Central memory CD4-positive, alpha-beta T cell (primary cell): ENCODE measurements at places on chromosomes 3 and 15.
A peak's percentile ranks its signal among the peaks of the same experiment; 100 is the strongest.

DNA sequence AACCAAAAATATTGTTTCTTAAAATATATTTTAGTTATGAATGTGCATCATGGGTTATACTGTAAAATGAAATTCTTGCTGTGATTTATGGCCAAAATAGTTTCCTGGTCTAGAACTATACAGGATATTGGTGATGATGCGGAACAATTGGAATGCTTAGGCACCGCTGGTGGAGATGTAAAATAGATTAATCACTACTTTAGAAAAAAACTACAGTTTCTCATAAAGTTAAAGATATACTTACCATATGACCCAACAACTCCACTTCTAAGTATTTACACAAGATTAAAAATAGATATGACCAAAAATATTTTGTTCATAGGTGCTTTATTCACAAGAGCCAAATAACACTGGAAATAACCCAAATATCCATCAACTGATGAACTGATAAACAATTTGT lies 126.7 kb downstream of the TUSC7 start:
- no peak for DNase-seq

DNA sequence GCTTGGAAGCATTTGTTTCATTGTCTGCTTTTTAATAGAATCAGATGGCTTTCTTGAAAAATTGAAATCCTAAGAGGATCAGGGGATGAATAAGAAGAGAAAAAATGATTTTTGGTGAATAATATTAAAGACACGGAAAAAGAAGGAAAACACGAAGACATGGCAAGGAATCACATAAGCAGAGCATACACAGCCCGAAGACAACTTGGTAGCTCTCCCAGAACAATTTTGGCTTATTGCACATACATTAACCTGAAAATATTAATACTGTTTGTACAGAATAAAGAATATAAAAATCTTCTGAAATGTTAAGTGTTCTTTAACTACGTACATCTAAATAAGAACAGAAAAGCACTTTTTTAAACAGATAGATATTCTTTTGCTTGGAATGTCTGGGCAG lies 150.0 kb downstream of the SHOX2 start:
- no peak for DNase-seq

DNA sequence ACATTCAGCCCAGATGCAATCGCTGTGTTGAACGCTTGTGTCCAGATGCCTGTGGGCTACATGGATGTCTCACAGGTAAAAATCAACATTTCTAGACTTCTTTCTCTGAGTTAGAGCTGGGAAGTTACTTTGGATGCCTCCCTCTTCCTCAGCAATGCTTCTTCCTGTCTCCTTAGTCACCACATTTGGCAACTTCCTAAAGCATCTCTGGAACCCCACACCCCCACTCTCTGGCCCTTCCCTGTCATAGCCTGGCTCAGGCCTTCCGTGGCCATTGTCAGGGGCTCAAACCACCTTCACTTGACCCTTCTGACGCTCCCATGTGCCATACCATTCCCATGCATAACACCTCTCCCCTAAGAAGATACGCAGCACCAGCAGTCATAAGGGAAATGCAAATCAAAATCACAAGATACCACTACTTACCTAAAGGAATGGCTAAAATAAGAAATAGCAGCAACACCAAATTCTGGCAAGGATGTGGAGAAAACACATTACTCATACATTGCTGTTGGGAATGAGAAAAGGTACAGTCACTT lies 21.6 kb upstream of the RGMA start:
- DNase-seq = no peak

GRCh38 chr3:107132674-107133073 lies 244.6 kb upstream of the CCDC54 start:
- DNase-seq = no peak

GRCh38 chr3:117631781-117632180 lies 922.2 kb downstream of the TUSC7 start:
- DNase-seq = no peak

GRCh38 chr3:32934150-32934742 lies 17.2 kb upstream of the CCR4 start:
- DNase-seq = no peak

DNA sequence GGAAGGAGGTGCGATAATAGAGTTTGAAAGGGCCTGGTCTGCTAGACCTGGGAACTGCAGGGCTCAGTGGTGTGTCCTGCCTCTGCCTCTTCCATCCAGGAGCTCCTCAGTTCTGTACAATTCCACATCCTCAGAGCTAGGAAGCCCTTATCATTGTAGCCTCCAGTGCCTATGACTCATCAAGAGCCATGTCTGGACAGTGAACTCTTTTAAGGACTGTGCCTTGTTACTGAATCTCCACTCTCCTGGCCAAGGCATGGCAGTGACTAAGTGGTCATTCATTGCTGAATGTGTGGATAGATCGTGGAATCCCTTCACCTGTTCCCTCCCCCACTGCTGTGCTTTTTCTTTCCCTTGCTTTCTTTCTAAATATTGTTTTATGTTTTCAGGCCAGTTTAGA lies 2.9 kb downstream of the TIMP4 start:
- no peak for DNase-seq

DNA sequence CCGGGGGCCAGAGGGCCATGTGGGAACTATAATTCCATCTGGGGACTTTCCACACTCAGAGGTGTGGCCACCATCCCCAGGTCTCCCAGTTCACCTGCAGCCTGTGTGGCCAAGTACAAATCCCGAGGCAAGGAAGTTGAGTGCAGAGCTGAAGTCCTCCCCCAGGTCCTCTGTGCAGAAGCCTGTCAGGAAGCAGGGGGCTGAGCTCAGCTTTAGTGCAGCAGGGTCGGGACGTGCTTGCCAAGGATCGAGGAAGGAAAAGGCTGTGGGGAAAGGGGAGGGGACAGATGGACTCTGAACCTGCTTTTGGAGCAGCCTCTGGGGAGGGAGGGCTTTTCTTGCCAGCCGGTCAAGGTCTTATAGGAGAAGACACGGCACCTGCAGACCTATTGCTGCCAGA lies 67.7 kb downstream of the CHRNA7 start:
- no peak for DNase-seq

DNA sequence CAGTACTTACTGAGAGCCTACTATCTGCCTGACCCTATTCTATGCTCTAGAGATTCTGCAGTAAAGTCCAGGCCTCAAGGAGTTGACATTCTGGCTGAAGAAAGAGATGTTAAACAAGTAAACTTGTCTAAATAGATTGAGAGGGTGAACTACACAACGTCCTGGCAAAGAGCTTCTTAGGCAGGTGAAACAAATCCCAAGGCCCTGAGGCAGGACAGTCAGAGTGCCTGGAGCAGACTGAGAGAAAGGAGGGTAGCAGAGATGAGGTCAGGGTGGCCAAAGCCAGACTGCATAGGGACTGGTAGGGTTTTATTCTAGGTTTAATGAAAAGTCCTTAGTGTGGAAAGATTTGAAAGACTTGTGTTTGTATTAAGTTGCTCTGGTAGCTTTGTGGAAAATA lies 84.5 kb upstream of the ATP11B start:
- no peak for DNase-seq

DNA sequence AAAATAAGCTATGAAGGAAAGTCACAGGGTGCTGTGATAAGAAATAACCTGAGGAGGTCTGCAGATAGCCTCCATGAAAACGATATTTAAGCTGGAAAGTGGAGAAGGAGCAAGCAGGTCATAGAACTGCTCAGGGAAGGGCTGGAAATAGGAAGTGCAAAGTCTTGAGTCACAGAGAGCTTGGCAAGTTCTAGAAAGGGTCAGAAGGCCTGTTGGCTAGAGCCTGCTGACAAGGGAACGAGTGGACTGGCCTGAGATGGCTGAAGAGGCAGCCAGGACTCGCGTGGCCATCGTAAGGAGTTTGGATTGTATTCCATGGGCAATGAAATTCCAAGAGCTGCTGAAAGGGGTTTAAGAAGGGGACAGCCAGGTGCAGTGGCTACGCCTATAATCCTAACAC lies 64.7 kb upstream of the IL12A start:
- no peak for DNase-seq

DNA sequence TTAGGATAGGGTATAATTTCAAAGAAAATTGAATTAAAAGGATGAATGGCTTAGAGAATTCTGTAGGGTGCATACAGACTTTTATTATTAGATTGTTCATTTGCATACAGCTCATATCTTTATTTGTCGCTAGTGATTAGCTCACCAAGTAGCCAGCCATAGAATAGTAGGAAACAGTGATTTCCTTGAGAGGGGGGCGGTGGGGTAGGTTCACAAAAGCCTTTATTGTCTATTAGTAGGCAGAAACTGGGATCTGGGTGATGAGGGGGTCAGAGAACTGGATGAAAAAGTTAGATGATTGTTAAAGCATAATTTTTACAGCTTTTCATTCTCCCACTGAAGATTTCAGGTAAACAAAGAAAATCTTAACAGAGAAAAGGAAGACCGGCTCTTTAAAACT lies 77.6 kb upstream of the RAP2B start:
- no peak for DNase-seq

DNA sequence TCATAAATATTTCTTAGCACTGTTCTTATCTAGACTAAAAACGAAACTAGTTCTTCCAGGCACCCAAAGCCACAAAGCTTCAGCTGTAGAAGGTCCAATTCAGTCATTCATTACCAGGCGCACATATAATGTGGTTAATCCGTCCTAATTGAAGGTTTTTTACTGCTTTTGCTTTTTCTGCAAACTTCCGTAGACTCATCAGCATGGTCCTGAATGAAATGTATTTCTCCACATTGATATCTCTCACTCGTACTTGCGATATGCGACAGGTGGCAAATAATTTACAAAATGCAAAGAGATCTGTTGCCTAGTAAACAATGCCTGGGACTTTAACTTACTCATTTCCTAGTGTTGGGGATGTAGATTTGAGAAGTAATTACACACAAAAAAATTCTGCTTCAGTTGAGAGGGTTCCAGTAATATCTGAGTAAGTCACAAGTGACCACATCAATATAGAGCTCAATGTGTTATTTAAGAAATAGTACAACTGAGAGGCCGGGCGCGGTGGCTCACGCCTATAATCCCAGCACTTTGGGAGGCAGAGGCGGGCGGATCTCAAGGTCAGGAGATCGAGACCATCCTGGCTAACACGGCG lies 75.0 kb upstream of the MBNL1 start:
- peak; percentile 69 for DNase-seq

- DNase-seq = no peak
Observed at GRCh38 chr3:139418144-139418543, 28.7 kb upstream of the COPB2 start.

DNA sequence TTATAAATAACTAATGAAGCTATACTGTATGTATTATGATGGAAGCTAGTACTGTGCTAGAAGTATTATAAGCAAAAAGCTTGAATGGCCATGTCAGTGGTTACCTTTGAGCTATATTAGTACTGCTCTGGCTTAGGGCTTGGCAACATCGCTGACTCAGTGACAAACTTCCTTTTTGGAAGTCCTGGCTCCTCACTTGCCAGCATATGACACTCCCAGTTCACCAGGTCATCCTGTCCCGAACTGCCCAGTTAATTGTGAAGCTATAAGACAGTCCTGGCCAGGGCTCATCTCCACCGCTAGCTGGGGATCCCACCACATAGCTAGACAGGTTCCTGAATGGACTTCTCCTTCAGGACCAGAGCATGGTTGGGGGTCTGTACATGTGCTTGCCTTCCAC lies 31.9 kb downstream of the RAB8B start:
- no peak for DNase-seq

GRCh38 chr3:38985981-38986380 lies 65.8 kb downstream of the SCN11A start:
- no peak for DNase-seq

DNA sequence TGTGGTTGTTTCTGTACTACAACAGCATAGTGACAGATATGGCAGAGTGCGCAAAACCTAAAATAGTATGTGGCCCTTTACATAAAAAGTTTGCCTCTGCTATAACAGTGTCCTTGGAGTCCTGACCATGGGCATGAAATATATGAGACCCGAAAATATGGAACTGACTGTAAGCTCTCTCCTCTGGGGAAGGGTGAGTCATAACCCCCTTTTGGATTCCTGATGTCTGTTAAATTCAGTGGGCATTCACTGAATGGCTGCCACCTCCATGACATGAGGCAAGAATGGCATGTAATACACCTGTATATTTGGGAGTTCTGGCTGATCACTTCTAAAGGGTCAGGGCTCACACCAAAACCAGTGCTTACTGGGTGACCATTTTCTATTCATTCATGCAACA lies 6.1 kb downstream of the TBC1D2B start:
- DNase-seq = no peak

GRCh38 chr15:94105760-94106159 lies 125.6 kb upstream of the MCTP2 start:
- no peak for DNase-seq

- DNase-seq = no peak
Observed at GRCh38 chr3:48276911-48277641, 36.2 kb downstream of the ZNF589 start.

DNA sequence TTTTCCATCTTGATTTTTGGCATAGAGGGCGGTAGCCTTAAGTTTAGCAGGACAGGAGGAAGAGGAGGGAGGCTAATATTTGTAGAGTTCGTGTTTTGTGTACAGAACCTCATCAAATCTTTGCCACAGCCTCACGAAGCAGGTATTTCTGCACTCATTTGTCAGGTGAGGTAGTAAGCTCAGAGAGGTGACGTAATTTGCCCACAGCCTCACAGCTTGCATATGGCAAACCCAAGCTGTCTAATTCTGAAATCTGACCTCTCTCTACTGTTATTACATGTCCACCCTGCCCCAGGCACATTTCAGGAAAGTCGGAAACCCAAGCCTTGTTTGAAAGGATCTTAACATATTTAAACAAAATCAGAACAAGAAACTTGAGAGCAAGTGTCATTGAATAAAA lies 91.1 kb upstream of the TPM1 start:
- DNase-seq = no peak

DNA sequence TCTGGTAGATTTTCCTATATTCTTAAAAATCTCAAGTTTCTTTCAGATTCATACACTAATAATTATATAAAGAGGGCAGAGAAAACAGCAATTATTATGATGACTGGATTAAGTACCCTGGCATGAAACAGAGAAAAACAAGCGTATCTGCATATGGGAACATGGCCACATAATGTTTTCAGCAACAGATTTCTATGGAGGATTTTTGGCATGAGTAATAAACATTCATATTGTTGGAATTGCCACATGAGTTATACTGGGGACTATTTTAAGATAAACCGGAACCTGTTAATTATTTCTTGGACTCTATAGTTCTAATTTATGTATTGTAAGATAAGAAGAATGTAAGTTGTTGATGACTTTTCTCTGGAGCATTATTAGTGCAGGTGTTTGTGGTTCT lies 112.7 kb downstream of the OXSM start:
- no peak for DNase-seq
